ENCODE measurements at places on chromosomes 4 and X.
A peak's percentile ranks its signal among the peaks of the same experiment; 100 is the strongest.

GRCh38 chr4:67207941-67208441 lies 337.3 kb downstream of the CENPC start:
- no peak for DNase-seq

DNA sequence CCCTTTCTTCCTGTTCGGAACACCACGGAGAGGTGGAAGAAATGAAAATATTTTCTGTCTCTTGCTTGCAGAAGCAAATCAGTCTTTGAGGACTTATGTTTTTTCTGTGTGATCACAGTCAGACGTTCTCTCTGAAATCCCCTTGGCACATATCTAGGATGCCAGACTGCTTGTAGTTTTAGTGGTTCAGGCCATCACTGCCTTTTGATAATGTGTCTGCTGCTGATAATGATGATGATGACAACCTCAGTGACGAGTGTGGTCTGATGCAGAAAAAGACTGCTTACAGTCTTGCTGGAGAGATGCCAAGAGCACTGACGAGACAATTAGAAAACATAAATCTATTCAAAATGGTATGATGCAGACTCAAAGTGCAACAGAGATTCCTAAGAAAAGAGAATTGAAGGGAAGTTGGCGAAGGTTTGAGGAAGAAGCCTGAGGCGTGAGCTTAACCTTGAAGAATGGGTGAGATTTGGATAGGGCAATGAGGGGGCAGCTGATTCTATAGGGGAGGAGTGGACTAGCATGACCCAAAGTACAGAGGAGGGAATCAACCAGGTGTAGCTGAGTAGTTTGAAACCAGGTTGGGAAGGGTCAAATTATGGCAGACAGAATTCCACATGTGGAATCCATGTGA lies 7.9 kb downstream of the RAB33A start:
- no peak for DNase-seq

- peak; percentile 49 for DNase-seq
Measured at GRCh38 chr4:168631241-168632162, 134.7 kb downstream of the PALLD start.

DNA sequence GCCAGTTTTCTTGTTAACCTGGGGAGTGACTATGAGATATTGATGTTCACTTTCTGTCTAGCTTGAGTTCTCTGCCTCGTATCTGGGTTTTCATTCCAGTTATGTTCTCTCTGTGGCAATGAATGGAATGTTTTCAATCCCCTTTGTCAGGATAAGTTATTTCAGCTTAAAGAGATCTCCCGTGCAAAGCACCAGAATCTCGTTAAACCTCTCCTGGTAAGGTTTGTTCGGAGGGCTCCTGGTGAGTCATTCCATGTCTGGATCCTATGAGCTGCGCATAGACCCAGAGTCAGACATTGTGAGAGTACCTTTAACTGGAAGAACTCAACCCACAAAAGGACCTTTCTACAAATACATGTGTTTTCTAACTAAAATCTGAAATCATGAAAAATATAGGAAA lies 51.0 kb downstream of the KDR start:
- DNase-seq = no peak

DNA sequence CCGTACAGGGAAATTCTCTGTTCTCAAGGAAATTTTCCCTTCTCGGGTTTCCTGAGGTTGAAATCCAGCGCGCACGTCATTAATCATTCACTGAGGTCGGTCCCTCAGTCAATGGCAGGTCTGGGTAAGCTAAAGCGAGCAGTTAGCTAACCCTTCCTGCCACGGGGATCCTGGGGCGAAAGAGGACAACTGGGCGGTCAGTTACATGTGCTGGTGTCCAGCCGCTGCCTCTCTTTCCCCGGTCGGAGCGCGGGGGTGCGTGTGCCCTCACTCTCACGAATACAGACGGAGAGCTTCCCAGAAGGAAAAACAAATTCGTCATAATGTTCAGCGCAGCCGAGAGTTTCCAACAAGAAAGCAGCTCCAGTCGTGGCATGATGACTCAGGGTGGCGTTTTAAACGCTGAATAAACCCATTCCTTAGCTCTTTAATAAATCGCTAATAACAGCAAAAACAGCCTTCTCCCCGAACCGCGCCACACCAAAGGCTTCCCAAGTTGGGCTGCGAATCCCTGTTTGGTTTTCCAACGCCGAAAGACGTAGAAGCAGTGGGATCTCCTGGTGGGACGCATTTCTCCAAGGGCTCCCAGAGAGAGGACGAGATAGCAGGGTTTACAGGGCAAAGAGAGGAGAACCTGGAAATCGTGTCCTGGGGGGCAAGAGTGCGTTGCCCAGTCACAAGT lies 752 bp upstream of the FGF5 start:
- DNase-seq = peak; percentile 76

DNA sequence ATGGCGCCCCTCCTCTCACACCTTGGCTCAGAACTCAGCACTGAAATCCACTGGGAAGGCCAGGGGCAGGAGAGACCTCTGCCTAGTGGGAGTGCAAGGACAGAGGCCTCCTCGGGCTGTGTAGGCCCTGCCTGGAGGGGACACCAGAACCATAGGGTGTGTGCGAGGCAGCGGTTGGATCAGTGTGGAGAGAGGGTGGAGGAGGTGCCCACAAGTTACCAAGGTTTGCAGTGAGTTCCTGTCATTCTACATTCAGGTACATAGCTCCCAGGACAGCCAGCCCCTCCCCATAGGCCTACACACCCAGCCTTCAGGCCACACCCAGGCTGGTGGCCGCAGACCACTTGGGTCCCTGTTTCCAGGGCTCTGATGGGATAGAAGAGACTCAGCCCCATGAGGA lies 19.2 kb upstream of the SPON2 start:
- no peak for DNase-seq

All from AG10803 (cell line).